ENCODE measurements at places on chromosomes 5 and 9.

GRCh38 chr5:82817897-82818676 lies 259.1 kb downstream of the TMEM167A start:
- DNase-seq = no peak

- no peak for DNase-seq
Observed at GRCh38 chr5:140324617-140325241, 21.7 kb downstream of the HBEGF start.

GRCh38 chr5:28558196-28558595 lies 1519.8 kb upstream of the CDH9 start:
- no peak for DNase-seq

- no peak for DNase-seq
Observed at GRCh38 chr5:107578051-107578635, 92.6 kb downstream of the EFNA5 start.

- DNase-seq = no peak
Observed at GRCh38 chr9:89377411-89377810, 59.1 kb downstream of the SECISBP2 start.

- no peak for DNase-seq
Observed at GRCh38 chr5:39226100-39226451, 6.7 kb upstream of the FYB1 start.

DNA sequence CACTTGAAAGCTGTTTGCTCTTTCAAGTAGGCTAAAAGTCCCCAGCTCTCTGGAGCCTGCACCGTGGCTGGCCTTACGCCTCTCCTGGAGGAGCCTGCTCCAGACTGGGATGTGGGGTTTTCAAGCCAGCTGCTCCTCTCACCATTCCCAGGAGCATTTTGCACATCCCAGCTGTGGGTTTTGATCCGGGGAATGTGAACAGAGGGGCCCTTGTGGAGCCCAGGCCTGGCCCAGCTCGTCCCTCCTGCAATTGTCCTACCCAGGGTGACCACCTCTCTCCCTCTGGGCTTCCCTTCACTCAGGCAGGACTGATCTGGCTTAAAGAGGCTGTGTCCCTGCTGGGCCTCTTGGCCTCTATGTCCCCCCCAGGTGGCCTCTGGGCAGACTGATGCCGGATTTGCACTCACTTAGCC lies 32.5 kb upstream of the TIFAB start:
- DNase-seq = no peak

DNA sequence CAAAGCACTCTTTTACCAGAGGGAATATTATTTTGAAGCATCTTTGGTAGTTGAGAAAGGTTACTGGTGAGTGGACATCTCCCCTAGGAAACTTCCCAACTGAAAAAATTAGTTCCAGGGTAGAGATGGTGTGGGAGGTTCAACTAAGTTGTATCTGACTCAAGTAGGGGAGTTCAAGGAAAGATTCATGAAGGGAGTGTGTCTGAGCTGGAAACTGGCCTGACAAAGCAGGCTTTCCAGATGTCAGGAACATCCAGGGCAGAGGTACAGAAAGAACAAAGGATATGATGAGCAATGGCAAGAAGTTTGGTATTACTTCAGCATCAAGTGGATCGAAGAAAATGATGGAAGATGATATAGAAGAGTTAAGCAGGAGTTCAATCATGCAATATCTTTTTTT lies 458.0 kb upstream of the RIOK2 start:
- no peak for DNase-seq

DNA sequence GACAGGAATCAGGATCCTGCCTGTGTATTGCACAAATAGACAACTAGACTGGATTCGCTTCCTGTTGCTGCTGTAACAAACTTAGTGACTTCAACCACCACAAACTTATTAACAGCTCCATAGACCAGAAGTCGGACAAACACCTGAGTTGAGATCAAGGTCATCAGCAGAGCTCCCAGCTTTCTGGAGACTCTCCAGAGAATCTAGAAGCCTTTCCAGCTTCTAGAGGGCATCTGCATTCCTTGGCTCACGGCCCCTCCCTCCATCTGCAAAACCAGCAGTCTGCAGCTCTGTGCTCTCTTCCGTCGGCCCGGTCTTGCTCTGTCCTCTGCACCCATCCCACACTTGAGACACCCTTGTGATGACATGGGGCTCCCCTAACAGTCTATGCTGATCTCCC lies 99.1 kb downstream of the KCNT1 start:
- DNase-seq = no peak

- DNase-seq = peak; percentile 52
Observed at GRCh38 chr9:93110311-93110855, 14.4 kb downstream of the CARD19 start.

DNA sequence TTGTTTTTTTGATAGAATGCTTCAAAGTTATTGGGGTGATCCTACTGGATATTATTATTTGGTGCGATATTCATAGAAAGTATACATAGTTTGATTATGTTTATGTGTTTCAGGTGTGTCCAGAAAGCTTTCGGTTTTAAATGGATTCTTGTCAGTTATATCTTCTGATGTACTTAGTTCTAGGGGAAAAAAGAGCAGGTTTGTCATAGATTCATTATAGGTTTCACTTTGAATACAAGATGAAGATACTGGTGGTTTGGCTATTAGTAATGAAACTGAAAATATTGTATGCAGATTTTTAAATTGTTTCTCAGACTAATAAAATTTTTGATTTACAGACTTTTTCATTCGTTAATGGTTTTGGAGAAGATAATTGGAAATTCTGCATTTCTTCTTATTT lies 98.9 kb downstream of the MAN2A1 start:
- no peak for DNase-seq

DNA sequence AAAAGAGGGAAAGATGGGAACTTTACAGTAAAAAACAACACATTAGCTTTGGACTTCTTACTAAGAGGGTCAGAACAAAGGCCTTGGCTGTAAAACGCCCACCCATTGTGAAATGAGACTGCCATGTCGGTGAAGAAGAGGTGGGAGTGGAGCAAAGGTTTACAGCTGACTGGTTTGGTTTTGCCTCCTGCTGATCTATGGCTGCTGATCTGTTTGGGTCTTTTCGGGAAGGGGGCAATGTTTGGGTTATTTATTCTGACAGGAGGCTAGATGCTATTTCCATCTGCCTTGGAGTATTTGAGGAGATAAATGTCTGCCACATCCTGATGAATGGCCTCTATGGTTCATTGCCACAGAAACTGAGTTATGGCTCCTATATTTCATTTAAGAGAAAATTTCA lies 408.7 kb downstream of the TLE4 start:
- no peak for DNase-seq

DNA sequence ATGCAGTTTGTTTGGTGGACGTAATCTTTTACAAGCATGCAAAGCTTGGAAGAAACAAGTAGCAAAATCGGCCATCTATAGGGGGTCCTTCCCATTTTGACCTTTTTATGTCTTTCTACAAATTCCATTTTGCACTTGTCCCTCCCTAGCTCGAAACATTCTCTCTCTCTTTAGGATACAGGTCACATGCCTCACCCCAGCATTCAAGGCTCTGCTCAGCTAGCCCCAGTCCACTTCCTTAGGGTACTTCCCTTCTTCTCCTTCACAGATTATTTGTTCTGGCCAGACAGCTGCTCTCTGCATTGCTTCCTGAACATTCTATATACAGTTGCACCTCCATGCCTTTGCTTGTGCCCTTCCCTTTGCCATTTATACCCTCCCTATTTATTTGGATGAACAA lies 31.7 kb upstream of the TRIM14 start:
- no peak for DNase-seq

All from activated naive CD4-positive, alpha-beta T cell treated with anti-CD3 and anti-CD28 coated beads, Interleukin-2, amount 50 U/mL, for 72 hours (primary cell).